NCI-H1417 treated with DMSO at 0.1 percent for 48 hours (cell line): ENCODE measurements at places on chromosomes 5 and 9.

GRCh38 chr5:90529939-90530677 lies 724 bp upstream of the LYSMD3 start:
- no peak for DNase-seq

DNA sequence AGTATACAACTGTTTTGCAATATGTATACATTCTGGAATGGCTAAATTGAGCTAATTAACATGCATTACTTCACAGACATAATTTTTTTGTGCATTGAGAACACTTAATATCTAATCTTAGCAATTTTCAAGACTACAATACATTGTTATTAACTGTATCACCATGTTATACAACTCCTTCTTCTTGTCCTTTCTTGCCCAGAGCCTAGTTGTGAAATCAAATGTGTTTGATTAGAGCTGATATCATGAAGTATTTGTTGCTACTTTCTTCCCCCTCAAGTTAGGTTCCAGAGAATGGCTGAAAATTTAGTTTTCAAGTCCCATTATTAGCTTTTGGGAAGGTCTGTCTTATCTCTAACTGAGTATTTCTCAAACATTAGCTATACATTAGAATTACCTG lies 607.8 kb downstream of the PSAT1 start:
- no peak for DNase-seq

DNA sequence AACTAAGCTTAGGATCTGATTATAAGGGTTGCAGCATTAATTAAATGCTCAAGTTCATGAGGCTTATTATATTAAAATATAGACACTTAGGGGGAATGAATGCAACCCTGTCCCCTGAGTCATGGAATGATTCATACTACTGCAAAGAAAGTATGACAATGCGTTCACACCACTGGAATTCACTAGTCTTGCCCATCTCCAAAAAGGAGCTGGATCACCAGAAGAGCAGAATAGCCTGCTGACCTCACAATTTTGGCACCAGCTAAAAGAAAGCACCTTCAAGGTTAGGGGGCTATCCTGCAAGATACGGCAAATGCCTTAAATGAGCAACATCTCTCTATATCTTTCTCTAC lies 32.0 kb upstream of the TMED7 start:
- DNase-seq = no peak

GRCh38 chr5:140628711-140629110 lies 4.3 kb downstream of the CD14 start:
- DNase-seq = no peak

DNA sequence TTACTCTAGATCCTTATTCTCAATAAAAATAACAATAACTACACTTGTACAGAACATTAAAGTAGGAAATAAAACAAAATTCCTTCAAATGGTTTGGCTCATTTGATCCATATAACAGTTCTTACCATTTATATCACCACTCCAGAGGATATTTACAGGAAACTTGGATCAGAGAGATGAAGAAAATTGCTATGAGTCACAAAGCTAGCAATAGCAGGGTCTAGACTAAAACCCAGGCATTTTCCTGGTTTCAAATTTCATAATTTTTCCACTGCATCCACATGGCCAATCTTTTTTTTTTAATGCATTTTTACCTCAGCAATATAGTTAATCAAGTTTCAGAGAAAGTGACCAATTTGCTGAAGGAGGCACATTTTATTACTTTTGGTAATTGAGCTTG lies 299.2 kb downstream of the ELAVL2 start:
- DNase-seq = no peak

GRCh38 chr5:127326431-127326830 lies 35.8 kb downstream of the MEGF10 start:
- DNase-seq = no peak

DNA sequence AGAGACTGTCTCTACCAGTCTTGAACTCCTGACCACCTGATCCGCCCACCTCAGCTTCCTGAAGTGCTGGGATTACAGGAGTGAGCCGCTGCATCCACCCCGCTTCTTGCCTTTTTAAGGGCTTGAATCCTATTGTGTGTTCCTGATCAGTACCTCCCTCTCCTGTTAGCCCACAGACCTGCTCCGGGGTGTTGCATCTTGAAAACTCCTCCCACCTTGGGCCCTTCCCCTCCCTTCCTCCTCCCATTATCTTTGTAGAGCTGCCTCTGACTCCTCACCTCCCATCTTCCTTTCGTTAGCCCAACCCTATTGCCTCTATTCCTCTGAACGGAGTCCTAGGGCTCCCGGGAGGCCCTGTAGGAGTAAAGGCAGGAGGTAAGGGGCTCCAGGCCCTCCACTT lies 48.5 kb upstream of the NEK6 start:
- DNase-seq = no peak

DNA sequence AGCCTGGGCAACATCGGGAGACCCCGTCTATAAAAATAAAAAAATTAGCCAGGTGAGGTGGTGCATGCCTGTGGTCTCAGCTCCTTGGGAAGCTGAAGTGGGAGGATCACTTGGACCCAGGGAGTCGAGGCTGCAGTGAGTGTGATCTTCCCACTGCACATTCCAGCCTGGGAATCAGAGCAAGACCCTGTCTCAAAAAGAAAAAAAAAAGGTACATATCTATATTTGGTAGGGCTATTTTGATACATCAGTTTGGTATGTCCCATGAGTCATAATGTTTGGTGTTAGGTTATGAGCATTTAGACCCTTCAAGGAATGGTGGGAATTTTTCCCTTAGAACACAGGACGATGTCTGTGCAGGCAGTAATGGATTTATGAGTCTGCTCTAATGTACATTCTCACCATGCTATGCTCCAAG lies 55.3 kb upstream of the POU4F3 start:
- no peak for DNase-seq

DNA sequence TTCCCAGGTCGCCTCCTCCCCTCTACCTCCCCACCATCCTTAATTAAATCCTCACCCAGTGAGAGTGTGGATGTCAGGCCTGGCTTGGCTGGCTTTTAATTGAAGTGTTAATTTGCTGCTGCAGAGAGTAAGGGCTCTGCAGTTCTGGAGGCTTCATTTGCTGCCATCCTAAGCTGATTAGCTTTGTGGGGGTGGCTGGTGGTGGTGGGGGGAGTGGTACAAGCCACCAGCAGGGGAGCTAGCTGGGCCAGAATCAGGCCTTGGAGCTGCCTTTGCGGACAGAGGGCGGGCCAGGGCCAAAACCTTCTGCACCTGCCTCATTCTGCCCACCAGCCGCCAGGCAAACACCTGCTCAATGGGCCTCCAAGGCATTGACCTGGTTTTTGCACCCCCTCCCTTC lies 26.8 kb upstream of the TIFAB start:
- DNase-seq = no peak

DNA sequence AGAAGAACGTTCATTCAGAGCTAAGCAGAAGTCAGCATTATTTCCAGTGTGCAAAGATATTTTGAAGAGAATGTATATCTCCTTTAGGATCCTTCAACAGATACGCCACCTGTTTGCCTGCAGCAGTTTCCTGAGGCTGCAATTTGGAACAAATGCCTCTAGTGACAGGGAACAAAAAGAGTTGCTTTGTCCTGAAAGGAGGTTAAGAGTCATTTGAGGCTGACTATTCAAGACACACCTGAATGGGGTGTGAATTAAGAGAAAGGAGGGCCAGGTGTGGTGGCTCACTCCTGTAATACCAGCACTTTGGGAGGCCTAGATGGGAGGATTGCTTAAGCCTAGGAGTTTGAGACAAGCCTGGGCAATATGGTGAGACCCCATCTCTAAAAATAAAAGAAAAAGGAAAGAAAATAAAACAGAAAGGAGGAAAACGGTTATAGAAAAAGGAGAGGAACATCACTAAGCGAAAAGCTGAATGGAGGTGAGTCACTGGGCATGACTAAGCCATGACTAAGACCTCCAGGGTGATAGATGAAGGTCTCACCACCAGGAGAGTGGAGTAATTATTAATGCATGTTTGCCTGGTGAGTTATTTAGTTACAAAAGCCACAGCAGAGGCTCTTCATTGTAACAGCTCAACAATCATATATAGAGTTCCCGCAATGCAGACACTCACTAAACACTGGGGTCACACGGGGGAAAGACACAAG lies 255.2 kb upstream of the TNC start:
- DNase-seq = no peak

- no peak for DNase-seq
Measured at GRCh38 chr5:150464554-150465012, 15.0 kb upstream of the RPS14 start.

DNA sequence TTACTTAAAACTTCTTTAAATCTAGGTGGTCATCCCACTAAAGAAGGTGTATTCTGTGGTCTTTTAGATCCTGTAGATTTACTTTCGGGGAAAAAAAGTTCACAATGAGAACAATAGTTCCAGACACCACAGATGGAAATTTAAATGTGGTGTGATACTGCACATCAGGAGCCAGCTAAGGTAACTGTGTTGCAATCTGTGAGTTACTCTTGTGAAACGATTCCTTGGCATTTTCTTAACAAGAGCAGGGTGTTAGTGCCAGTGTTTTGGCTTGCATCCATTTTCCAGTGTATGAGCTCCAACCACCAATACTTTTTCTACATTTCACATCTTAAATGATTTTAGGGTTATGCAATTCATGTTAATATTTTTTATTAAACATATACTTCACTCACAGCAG lies 674.5 kb downstream of the CETN3 start:
- no peak for DNase-seq

DNA sequence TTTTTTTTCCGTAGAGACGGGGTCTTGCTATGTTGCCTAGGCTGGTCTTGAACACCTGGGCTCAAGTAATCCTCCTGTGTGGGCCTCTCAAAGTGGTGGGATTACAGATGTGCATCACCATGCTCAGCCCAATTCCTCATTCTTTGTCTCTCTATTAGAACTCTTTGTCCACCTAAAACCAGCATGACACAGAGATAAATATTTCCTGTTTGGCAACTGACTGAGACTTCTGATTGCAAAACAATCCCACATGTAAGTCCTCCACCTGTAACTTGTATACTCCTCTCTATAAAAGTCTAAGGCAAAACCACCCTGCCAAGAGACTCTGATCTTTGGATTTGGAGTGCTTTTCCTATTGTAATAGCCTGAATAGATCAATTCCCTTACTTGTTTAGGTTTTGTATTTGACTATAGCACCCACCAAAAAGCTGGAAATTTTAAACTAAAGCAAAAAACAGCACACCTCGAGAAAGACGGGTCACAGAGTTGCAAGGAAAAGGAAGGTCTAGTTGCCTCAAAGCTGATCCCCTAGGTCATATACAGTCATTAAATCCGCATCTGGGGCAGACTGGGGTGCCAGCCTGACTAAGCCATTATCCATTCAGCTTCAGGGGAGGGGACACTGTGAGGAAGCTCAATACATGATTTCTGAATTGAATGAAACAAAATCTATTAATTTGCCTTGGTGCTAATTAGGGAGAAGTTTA lies 13.5 kb upstream of the KIF27 start:
- DNase-seq = no peak

DNA sequence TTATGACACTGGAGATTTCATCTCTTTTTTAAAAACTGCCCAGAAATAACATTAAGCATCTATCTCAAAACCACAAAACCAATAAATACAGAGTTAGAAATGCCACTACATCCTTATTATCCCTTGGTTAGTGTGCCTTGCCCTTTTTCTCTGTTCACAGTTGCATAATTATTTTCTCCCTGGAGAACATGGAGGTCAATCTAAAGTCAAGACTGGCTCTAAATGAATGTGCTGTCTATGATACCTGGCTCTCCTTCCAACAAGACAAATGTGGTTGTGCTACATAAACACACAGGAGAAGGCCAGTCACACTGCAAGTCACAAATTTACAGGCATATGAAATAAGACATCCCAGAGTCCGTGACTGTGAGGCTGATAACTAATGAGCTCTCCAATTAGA lies 2.8 kb downstream of the FBN2 start:
- DNase-seq = no peak

DNA sequence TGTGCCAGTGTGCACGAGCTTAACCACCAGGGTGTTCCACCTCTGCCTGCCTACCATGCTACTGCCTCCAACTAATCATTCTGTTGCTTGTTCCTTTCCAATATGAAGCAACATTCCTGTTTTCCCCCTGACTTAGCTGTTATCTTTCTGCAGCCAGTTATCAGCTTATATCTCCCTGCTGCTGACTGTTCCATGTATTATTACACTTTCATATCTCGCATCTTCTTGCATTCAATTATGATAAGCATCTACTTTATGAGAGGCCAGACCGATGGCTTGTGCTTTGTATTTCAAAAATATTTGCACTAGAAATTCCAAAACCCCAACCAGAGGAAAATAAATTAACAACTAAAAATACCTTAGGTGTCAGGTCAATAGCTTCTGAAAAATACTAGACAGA lies 394.0 kb upstream of the BRINP1 start:
- DNase-seq = no peak

DNA sequence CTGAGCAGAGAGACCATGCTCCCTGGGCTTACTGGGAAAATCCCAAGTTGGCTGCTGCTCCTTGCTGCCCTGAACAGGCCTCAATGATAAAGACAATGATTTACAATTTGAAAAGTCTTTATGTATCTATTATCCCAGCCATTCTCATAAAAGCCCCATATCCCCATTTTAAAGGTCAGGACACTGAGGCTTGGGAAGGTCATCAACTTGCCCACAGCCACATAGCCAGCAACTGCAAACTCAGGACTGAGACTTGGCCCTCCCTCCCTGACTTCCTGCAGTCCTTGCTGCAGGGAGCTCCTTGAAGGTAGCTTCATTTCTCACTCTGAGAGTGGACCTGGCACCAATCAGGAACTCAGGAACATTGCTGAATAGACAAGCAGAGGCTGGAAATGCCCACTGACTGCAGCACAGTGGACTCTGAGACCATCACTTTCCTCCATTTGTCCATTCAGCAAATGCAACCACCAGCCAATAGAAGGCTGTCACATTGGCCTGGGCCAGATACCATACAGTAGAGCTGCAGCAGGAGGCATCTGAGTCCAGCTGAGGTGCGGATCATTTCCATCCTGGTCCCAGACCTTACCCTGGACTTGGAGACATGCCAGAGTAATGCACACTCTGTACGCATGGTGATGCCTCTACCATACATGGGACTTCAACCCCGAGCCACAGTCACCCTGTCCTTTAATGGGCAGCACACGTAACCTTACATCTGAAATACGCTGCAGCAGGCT lies 18.3 kb downstream of the TNIP1 start:
- DNase-seq = no peak

GRCh38 chr5:6886866-6887265 lies 173.6 kb downstream of the TENT4A start:
- no peak for DNase-seq

DNA sequence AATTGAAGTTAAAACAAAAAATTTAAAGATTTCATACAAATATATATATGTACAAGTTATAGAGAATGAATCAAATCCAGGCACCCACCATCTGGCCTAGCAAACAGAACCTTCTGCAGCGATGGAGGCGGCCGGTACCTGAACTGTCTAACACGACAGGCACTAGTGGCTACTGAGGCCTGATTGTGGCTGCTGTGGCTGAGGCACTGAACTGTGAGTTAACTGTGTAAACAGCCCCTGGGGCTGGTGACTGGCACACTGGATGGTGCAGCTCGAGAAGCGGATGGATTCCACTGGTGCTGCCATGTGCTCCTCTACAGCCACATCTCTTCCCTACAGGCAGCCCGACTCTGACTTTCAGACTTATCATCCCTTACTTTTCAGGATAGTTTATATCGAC lies 82.4 kb downstream of the RAPGEF1 start:
- no peak for DNase-seq

GRCh38 chr5:87069974-87070608 lies 197.6 kb upstream of the RASA1 start:
- no peak for DNase-seq
